RPMI7951 (cell line): ENCODE measurements at places on chromosomes 1 and 21.

DNA sequence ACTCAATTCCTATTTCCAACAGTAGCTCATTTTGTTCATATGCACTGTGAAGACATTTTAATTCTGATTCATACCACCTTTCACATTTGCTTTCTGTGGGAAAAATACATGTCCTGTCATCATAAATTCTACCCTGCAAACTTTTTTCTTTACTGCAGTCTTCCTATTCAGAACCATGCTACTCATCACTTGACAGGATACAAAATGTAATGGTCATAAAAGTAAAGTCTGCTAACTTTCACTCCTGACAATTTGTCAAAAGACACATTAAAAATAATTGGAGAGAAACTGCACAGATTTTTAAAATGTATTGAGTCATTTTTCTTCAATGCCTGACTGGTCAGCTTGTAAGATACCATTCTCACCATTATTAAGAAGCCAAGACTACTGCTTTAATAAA lies 1817.1 kb downstream of the BRINP3 start:
- DNase-seq = no peak

- no peak for DNase-seq
Measured at GRCh38 chr1:246638941-246639655, 72.8 kb downstream of the CNST start.

- DNase-seq = peak; percentile 71
Measured at GRCh38 chr1:159177272-159177907, 6.0 kb downstream of the CADM3 start.

GRCh38 chr21:44636209-44637017 lies 743 bp upstream of the KRTAP10-10 start:
- no peak for DNase-seq

GRCh38 chr1:1627261-1627828 lies 4.6 kb upstream of the MMP23B start:
- no peak for DNase-seq

- DNase-seq = no peak
Measured at GRCh38 chr1:189686288-189686687, 791.4 kb downstream of the BRINP3 start.

DNA sequence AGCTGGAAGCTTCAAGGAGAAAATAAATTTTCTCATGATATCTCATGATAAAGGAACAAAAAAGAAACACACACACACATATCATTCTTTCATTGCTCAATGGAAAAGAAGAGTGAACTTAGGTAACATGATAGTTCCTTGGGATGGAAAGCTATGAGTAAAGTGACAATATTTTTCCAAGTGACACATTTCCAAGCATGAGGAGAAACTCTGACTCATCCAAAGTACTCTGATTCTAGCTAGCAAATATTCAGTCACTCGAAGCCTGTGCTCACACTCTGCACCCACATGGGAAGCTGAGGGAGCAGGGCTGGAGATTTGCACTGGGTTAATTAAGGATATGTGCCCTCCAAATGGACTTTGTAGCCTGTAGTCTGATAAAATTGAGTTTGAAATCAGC lies 222.4 kb downstream of the LRRC40 start:
- DNase-seq = peak; percentile 14

DNA sequence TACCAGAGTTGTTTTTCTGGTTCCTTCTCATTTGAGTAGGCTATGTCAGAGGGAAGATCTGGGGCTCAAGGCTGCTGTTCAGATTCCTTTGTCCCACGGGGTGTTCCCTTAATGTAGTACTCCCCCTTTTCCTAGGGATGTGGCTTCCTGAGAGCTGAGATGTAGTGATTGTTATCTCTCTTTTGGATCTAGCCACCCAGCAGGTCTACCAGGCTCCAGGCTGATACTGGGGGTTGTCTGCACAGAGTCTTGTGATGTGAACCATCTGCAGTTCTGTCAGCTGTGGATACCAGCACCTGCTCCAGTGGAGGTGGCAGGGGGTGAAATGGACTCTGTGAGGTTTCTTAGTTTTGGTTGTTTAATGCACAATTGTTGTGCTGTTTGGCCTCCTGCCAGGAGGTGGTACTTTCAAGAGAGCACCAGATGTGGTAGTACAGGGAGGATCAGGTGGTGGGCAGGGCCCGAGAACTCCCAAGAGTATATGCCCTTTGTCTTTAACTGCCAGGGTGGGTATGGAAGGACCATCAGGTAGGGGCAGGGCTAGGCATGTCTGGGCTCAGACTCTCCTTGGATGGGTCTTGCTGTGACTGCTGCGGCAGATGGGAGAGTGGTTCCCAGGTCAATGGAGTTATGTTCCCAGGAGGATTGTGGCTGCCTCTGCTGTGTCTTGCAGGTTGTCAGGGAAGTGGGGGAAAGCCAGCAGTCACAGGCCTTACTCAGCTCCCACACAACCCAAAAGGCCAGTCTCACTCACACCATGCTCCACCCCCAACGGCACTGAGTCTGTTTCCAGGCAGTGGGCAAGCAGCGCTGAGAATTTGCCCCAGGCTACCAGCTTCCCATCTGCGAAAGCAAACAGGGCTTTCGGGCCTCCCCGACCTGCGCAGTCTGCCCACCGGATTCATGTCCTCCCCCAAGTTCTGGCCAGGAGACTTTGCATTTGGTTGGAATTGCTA lies 64.2 kb downstream of the SERINC2 start:
- DNase-seq = peak; percentile 95

GRCh38 chr1:2516124-2516523 lies 10.3 kb downstream of the PANK4 start:
- DNase-seq = no peak

DNA sequence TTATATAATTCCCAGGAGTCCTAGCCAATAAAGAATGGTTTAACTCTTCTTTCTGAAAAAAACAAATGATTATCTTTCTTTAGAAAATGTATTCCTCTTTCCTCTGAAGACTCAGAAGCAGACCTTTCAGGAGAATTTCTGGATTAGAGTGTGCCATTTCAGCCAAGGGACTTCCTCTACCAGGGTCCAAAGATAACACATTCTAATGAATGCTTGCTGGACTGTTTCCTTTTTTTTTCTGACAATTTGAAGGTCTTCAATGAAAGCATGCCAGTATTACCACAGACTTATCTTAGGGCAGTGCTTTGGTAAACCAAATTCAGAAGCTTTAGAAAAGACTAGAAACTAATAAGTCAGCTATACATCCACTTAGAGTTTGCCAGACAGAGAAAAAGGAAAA lies 80.5 kb downstream of the RERE start:
- no peak for DNase-seq

DNA sequence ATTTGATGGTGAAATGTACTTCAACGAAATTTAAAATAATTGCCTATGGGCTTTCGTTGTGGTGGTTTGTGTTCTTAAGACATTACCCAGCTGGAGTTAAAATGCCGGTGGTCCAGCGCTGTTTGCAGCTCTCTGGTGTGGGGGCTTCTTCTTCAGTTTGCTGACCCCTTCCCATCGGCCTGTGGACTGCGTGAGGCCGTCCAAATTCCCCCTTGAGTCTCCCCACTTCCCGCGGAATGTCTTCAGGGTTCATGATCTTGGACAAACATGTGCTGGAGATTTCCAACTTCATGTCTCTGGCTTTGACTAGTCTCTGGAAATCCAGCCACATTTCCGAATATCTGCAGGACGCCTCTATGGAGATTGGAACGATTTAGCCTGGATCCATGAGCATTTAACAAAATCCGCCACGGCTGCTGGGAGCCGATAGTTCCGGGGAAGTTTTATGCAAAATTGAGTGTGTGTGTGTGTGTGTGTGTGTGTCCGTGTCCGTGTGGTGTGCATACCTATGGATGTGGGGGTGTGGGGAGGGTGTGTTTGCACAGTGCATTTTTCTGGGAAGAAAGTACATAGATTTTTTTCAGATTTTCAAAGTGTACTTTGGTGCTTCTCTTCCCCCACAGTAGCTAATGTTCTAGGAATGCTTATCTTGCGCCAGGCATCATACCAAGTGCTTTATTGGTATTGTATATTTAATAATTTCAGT lies 117.2 kb downstream of the PCP4 start:
- DNase-seq = no peak

- no peak for DNase-seq
Measured at GRCh38 chr1:157830887-157831286, 10.7 kb downstream of the CD5L start.

- DNase-seq = no peak
Measured at GRCh38 chr1:163774401-163774945, 452.7 kb downstream of the NUF2 start.

- no peak for DNase-seq
Measured at GRCh38 chr21:43308101-43308814, 118.7 kb downstream of the SIK1 start.

GRCh38 chr1:119341372-119341947 lies 27.1 kb upstream of the HAO2 start:
- no peak for DNase-seq

GRCh38 chr1:168498956-168499687 lies 44.7 kb downstream of the XCL2 start:
- DNase-seq = no peak

DNA sequence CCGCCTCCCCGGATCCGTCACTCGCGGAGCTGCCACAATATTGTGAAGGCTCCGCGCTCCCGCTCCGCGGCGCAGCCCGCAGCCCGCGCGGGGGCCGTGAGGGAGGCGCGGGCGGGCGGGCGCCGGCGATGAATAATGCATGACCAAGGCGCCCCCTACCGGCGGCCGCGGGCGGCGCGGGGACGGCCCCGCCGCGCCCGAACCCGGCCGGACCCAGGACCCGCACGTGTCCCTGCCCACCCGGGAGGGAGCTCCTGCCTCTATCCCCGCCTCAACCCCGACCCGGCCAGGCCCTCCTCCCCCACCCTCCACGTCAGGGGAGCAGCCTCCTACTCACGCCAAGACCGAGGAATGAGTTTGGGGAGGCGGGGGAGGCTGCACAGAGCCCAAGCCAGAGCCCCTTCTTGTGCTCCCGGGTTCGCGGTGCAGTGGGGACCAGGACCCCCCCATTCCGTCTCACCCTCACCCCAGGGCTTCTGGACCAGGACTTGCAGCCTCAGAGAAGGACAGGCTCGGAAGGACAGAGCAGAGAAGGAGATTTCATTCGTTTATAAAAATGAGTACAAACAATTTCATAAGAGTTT lies 70.8 kb upstream of the CASZ1 start:
- DNase-seq = peak; percentile 26

- no peak for DNase-seq
Measured at GRCh38 chr1:228833911-228834688, 98.8 kb downstream of the RHOU start.

GRCh38 chr1:30744060-30744756 lies 13.4 kb downstream of the LAPTM5 start:
- DNase-seq = peak; percentile 76

GRCh38 chr1:194568610-194569009 lies 1382.2 kb upstream of the B3GALT2 start:
- no peak for DNase-seq

DNA sequence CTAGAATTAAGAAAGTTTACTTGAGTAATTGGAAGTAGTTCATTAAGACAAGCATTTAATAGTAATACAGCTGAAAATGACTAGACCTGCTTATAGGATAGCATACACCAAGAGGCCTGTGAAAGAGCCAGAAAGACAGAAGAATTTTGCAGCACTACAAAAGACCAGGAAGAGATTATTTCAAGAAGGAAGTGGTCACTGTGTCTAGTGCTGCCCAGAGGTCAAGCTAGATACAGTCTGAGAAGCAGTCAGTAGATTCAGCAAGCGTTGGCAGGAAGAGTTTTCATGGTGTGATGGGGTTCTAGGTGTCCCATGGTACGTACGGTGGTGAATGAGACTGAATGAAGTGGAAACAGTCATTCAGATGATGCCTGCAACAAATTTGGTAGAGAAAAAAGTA lies 31.5 kb downstream of the RGS8 start:
- DNase-seq = no peak

- peak; percentile 93 for DNase-seq
Measured at GRCh38 chr1:23198373-23198772, 18.9 kb downstream of the HTR1D start.

DNA sequence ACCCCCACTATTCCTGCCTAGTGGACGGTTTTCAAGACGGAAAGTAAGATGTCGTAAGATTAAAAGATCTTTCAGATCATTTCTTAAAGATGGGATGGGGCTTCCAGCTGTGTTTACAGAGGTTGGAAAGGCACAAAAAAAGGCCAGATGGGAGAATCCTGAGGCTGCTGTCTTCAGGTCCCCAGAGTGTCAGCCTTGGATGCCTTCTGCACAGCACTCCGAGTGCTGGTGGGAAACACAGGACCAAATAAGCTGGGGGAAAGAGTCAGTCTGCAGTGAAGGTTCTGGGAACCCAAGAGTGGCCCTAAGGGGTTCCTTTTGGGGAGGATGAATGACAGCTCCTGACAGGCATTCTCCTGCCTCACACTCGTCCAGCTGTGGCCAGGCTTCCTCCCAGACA lies 96.5 kb downstream of the COLGALT2 start:
- DNase-seq = no peak

DNA sequence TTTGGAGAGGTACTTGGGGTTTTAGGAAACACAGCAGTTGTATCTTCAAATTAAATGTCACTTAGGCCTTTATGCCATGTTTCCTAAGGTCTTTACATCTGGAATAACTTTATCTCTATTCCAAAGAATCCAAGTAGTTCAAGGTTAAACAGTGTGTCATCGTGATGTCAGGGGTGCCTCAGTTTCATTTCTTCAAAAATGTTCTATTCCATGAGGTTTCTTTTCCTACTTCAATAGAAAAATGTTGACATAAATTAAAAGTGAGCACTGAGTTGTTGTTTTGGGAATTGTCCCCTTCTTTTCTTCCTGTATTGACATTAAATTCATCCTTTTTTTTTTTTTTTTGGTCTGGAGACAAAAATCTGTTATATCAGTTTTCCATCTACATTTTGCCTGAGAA lies 160.6 kb upstream of the C21orf91 start:
- no peak for DNase-seq

- DNase-seq = no peak
Measured at GRCh38 chr1:43981135-43981491, 2.1 kb downstream of the B4GALT2 start.

DNA sequence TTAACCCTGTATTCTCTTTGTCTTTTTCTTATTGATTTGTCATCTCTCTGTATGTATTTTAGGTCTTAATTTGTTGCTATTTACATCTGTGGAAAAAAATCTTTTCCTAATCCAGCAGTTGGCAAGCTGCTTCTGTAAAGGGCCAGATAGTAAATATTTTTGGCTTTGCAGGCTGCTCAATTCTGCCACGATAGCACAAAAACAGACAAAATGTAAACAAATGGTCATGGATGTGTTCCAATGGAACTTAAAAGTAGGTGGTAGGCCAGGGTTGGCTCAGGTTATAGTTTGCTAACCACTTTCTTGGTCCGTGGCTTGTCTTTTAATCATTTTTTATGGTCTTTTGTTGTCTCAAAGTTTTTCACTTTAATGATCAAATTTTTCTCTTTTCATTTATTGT lies 371.8 kb downstream of the HHAT start:
- DNase-seq = no peak

DNA sequence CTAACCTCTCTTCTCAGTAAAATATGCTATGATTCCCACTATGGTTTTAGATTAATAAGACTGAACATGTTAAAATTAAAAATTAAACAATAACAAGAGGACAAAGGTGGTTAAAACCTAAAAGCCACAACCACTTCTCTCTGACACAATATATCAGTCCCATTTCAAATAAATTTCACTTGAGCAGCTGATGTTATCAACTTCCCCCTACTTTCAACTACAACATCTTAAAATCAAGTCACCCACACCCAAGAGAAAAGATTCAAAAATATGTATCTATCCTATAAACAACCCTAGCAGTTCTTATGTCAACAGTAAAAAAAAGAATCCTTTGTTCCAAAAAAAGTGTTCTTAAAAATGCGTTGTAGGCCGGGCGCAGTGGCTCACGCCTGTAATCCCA lies 7.5 kb downstream of the PUM1 start:
- no peak for DNase-seq
